ENCODE measurements at places on chromosomes 1 and 21.

DNA sequence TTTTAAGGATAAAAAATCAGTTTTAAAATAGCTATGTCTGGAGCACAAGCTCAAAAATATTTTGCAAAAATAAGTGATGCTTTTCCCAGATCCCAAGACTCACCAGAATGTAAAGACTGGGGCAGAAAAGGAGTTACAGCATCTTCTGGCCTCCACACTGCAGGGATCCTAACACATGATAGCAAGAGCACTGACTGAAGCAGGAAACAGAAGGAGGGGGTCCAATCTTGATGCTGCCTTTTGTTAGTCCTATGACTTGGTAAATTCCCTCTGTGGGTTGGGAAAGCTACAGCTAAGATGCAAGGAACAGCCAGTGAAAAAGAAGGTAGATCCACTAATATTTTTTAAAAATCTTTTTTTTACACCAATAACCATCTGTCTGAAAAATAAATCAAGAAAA lies 54.2 kb upstream of the TNR start:
- DNase-seq: no peak

- DNase-seq: no peak
Measured at GRCh38 chr1:101370488-101370887, 133.7 kb downstream of the S1PR1 start.

DNA sequence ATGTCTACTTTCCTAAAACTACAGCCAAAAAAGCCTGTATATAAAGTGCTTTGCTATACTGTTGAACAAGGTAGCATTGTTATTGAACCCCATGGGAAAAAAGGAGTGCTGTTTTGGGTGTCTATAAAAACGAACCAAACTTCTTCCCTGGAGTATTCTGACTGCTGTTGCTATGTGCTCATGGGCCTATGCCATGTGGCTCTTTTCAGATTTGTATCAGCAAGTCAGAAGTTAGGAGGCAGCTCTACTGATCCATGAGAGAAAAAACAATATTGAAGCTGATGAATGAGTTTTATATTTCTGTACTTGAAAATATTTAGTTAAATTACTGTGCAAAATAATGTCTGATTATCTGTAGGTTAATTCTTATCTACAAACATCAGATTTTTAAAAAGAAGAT lies 66.5 kb downstream of the ADGRL2 start:
- DNase-seq: no peak

GRCh38 chr1:167515893-167516321 lies 2.4 kb downstream of the CD247 start:
- DNase-seq: no peak

DNA sequence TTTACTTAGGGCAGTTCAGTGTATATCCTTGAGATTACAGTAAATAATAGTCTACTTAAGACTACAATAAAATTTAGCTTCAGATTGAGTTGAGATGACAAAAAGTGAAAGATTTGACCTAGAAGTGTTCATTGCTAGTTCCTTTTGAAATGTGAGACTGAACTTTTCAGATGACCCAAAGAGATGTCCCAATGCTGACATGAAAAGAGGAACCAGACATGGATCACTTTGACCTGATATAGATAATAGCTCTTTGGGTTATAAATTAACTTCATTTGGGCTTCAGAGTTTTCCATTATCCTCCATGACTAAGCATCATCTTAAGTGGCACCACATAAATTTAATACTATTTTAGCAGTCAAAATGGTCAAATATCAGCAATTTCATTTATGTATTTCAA lies 25.7 kb upstream of the OR10J5 start:
- no peak for DNase-seq

- no peak for DNase-seq
Measured at GRCh38 chr1:60470246-60470645, 396.7 kb upstream of the C1orf87 start.

GRCh38 chr21:39774227-39774626 lies 29.2 kb downstream of the IGSF5 start:
- no peak for DNase-seq

DNA sequence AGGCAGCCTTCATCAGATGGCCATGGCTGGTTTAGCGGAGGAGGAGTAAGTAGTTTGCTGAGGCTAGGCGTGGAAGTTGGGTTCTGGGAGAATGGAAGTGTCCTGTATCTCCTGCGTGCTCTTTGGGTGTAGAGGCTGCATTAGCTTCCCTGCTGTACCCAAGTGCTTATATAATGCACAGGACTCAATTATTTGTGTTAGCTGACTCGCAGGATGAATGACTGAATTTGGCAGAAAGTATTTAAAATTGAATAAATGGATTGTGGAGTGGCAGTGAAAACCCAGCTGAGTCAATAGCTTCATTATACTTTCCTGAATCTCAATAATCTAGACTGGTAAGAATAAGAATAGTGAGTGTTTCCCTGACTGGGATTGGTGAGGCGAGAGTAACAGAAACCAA lies 13.8 kb downstream of the DNTTIP2 start:
- DNase-seq: no peak
